ENCODE measurements at places on chromosomes 4 and X.
A peak's percentile ranks its signal among the peaks of the same experiment; 100 is the strongest.

DNA sequence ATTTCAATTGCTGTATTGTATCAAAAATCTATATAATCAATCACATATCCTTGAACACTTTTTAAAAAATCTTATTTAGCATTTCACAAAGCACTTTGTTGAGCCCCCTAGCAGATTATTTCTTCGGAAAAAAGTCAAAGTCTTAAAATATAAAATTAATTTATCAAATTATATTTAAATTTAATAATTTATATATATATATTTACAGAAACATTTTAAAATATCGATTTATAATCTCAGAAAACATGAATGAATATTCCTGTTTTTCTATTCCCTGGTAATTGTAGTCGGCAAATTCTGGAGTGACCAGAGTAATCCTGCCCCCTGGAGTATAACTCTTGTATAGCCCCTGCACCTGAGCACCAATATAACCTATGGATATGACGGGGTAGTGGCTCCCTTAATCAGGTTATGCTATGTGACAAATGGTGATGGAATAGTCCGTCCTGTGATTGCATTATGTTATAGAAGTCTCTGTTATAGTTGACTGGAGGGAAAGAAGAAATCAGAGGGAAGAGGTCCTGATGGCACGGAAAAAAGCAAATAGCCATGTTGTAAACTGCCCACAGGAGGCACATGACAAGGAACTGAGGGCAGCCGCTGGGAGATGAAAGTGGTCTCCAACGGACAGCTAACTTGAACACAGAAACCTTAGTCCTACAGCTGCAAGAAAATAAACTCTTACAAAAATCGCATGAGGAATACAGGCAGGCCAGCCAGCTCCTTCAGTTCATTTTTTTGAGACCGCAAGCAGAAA lies 1092.3 kb downstream of the ARAP2 start:
- no peak for DNase-seq

- DNase-seq: no peak
Observed at GRCh38 chrX:13533726-13534125, 35.7 kb upstream of the EGFL6 start.

GRCh38 chrX:124194199-124194598 lies 138.3 kb upstream of the TEX13D start:
- no peak for DNase-seq

GRCh38 chr4:1183985-1184773 lies 11.8 kb upstream of the SPON2 start:
- DNase-seq: no peak

GRCh38 chr4:76214177-76214675 lies 602 bp upstream of the SCARB2 start:
- DNase-seq: no peak

DNA sequence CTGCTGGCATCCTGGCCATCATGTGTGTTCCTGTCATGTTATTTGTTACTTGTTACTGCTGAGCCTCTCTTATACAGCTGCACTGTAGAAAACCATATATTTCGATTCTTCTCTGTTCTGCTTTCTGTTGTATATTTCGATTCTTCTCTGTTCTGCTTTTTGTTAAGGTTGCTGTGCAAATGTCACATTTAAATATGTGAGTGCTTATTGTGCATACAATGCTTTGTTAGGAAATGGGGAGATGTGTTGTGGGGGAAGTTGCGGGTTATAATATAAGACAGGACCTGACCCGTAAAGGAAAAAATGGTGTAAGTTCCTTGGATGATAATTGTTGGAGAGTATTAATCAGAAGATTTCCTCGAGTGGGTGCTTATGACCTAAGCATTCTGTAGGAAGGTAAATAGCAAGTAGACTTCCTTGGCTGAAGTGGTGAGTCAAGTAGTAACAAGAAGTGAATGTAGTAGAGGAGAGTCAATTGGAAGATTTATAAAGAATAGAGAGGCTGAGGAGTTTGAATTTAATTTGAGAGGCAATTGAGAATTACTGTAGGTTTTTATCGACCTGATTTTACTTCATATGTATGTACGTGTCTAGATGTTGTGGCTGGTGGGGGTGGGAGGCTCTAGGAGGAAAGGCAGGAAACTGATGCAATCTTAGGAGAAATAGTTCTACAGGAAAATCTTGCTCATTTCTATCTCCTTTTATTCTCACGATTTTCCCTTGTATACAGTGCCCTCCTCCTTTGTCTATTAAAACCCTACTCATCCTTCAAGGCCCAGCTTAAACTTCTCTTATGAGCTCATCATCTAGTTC lies 8.5 kb downstream of the OGT start:
- DNase-seq: no peak

DNA sequence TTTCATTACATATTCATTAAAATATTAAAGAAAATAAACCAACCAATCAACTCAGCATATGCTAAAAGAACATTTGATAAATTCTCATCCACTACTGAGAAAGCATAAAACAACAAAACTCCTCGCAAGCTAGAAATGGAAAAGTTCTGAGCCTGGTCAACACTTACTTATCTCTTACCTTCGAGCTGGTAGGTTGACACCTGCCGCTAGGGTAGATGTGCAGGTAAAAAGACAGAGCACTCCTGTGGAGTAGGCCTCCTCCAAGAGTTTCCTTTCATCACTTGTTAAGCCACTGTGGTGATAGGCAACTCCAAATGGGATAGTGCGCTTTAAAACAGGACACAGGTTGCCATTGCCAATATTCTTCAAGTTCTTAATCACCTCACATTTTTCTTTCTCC lies 18.9 kb downstream of the HELQ start:
- no peak for DNase-seq

GRCh38 chrX:154457491-154458115 lies 478 bp upstream of the PLXNA3 start:
- peak; percentile 64 for DNase-seq

DNA sequence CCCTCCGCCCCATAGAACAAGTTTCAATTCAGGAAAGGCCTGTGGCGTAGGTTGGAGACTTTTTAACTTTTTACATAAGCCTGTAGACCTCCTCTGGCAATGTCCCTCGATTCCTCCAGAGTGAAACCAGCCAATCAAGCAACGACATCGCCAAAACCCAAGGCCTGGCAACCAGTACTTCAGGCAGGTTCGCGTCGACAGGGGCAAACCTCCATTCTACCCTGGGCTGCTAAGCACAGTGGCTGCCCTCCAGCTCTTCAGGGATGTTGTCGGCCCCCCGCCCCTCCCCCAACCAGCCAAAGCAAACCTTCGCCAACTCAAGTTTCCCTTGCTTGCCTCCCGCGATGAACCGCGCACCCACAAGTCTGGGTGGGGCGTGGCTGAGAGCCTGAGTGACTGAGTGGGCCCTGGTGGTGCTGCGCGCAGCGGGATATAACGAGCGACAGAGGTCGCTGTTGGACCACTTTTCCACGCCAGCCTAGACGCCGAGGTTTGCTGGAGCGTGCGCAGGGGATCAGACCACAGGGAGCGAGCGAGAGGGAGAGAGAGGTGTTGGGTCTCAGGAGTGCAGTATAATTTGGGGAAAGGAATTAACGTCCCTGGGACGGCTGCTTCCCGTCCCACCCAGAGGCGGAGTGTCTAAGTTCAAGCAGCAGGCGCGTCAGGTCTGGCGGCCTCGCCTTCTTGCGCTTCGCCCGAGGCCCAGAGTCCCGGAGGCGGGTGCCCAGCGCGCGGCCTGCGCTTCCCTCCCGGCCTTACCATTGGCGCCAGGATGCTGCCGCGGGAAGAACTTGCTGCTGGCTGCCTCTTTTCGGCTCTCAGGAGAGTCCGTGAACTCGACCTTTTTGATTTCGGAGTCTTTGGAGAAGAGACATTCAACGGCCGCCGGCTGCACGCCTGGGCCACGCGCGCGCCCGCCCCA lies 9.0 kb upstream of the PITX2 start:
- DNase-seq: no peak

GRCh38 chrX:72659723-72660122 lies 54.4 kb downstream of the PHKA1 start:
- no peak for DNase-seq

GRCh38 chr4:11589676-11590075 lies 161.0 kb upstream of the HS3ST1 start:
- no peak for DNase-seq
